ENCODE measurements at places on chromosomes 12 and 14.

DNA sequence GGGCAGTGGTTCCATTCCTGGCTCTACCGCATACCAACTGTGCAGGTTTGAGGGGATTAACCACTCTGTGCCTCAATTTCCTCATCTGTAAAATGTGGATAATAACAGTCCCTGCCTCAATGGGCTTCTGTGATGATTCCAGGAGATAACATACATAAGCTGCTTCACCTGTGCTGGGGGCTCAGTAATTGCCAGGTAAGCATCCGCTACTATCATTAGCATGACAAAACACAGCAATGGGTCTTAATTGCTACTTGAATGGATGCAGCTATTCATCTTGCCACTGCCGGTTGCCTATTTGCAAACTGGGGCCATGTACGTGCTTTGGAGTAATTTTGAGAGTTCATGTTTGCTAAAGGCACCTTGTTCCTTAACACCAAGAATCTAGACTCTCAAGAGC, 132.6 kb downstream of the TMEM132D start:
- no peak for DNase-seq

DNA sequence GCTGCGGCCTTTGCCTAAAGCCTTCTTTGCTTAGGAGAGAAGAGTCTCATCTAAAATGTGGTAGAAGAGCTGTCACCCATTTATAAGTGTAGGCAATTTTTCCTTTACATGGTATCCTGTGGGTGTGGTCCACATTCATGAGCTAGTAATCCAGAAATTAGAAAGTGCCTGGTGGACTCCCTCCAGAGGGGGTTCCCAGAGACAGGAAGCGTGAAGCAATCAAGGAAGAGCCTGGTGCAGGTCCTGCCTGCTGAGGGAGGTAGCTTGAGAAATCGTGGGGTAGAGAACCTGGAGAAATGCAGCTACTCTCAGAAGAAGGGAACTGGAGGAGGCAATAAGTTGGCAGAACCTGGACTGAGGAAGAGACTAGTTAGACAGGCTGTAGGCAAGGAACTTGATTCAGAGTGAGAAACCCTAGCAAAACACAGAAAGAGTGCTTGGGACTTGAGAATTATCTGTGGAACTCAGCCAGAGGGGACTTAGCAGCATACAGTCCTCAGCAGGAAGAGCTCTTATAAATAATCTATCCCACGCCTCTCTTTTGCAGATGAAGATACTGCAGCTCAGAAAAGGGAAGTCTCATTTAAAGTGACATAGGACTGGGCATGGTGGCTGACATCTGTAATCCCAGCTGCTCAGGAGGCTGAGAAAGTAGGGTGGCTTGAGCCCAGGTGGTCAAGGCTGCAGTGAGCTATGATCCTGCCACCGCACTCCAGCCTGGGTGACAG, 182.4 kb upstream of the CCND2 start:
- DNase-seq, result no peak

DNA sequence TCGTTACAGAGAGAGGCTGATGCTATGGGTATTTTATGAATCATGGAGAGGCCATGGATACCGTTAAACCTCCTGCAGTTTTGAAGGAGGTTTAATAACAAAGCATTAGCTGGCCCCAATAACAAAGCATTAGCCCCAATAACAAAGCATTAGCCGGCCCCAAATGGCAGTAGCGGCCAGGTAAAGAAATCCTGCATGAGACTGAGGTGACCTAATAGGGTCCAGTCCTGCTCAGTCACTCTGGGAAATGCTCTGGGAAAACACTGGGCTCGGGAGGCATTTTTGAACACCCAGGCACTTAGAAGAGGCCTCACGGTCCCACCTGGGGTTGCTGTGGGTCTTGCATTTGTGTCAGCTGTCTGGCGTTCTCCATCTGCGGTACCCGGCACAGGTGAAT, 776 bp upstream of the RIN3 start:
- no peak for DNase-seq

DNA sequence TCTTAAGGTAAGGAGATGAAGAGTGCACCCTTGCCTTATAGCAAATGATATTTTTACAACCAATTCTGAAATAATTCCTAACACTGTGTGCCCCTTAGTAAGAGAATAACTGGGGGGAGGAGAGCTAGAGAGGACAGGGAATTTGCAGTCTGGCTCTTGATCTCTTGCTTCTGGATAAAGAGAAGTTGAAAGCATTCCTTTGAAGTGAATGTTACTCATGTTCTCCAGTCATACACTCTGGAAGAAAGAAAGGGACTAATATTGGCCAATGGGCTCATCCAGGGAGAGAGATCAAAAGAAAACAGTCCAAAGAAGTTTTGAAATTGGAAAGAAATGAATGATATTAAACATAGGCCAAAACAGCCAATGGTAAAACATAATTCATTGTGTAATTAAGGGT, 25.3 kb downstream of the C12orf75 start:
- DNase-seq, result peak; percentile 72

GRCh38 chr12:32211066-32211899, 104.6 kb downstream of the BICD1 start:
- no peak for DNase-seq

GRCh38 chr14:38129705-38130104, 78.0 kb upstream of the SSTR1 start:
- DNase-seq, result no peak

GRCh38 chr14:33493990-33494389, 456.9 kb downstream of the EGLN3 start:
- no peak for DNase-seq

DNA sequence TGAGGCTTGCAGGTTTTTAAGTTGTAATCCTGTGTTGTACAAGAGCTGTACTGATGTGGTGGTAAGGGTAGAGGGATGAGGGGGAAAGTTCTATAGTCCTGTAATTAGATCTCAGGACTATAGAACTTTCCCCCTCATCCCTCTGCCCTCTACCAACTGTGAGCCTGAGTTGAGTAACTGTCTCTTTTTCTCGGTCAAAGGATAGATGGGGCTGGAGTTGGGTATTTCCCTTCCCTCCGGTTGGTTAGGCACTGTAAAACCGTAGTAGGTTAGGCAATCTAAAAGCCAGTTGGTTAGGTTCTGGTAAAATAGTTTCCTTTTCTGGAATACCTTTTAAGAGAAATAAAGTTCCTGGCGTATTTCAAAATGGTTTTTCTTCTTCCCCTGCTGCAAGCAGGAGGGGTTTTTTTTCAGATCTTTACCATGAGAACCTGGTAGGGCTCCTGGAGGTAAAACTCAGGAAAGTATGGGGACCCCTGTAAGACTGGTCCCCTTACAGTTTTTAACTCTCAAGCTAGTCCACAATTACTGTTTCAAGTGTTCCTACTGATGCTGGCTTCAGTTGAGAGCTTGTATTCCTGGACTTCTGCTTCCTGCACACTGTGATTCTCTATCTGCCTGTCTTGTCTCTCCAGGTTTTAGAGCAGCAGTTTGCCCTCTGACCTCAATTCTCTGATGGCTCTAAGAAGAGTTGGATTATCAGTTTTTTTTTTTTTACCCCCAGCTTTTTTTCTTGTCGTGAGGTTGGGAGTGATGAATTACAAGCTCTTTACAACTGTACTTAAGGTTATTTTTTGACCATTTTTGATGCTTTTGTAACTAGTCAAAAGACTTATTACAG, 58.7 kb downstream of the FUT8 start:
- no peak for DNase-seq

- DNase-seq, result no peak
Measured at GRCh38 chr12:123945287-123946151, 27.1 kb downstream of the CCDC92 start.
